Dorsolateral prefrontal cortex (tissue), 122 donors: ENCODE measurements at places on chromosomes 4 and X. TPM values are rescaled to one million over a fixed set of nuclear protein-coding genes. Genes with fewer than 3 reads are reported as not detected.

GRCh38 chr4:25966171-25966570 is 52.2 kb downstream of the SMIM20 start:
- DNase-seq = no peak

- DNase-seq = no peak
Observed at GRCh38 chr4:128333309-128334018, 45.9 kb upstream of the PGRMC2 start.

DNA sequence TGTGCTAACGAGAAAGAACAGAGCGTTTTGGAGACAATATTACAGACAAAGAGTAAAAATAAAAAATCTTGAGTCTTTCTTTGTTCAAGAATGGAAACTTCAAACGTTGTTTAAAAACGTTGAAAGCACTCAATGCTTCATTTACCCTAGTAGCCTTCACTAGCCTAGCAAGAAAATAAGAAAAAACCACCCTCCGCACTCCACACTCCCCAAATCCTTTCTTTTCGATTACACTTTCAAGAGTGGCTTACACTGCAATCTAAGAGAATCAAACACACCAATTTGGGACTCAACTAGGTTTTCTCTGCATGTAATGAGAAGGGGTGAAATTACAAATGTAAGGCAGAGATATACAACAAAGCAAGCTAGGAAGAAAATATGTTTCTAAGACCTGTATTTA is 4.7 kb downstream of the TMSB4X start:
- DNase-seq = no peak

The FGA gene
- not detected for total RNA-seq

The CNGA1 gene
- not detected for total RNA-seq

DNA sequence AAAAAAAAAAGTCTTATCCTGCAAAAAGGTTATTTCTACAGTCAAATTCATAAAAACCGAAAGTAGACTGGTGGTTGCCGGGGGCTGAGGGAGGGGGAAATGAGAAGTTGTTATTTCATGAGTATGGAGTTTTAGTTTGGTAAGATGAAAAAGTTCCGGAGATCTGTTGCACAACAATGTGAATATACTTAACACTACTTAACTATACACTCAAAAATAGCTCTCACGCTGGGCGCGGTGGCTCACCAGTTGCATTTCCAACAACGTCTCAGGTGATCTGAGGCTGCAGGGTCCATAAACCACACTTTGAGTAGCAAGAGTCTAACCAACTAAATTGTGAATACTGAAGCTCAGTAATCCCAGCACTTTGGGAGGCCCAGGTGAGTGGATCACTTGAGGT is 52.4 kb downstream of the ANOS1 start:
- DNase-seq = no peak

GRCh38 chr4:165248102-165248501 is 40.7 kb downstream of the KLHL2 start:
- DNase-seq = no peak

The ITGB1BP2 gene
- 2.2 TPM for total RNA-seq

- no peak for DNase-seq
Observed at GRCh38 chr4:108706289-108706688, 55.9 kb downstream of the OSTC start.

DNA sequence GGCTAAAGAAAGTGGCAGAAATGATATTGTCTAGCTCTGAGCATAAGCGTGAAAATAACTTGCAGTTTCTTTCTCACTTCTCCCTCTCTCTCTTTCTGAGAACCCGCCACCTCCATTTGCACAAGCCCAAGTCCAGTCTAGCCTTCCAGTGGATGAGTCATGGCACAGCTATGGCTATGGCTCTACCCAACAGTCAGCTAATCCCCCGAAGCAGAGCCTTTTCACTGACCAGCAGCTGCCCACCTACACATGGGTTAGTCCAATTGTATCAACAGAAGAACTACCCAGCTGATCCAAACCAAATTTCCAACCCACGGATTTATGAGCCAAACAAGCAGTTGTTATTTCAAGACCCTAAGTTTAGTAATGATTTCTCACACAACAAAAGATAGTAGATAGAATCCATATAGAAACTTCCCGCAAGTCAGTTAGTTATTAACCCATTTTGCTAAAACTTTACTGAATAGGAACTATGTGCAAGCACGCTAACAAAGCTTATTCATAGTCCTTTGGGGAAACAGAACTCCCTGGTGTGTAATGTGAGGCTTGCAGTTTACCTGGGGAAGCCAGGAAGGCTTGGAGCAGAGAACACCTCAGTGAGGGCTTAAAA is 282.3 kb downstream of the INPP4B start:
- DNase-seq = no peak

DNA sequence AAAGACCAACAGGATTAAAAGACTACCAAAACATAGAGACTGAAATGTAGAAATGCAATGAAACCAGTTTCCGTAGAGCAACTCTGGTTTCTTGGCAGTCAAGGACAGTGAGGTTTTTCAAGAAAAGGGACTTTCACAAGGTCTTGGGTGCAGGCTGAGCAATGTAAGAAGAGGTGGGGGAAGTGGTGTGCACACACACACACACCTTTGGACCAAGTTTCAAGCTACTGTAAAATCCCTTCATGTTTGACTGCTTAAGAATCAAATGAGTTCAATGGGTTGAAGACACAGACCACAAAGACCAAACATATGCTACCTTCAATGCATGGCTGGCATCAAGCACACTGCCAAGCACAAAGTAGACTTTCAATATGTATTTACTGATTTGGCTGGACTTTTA is 17.8 kb upstream of the MCF2 start:
- DNase-seq = no peak

DNA sequence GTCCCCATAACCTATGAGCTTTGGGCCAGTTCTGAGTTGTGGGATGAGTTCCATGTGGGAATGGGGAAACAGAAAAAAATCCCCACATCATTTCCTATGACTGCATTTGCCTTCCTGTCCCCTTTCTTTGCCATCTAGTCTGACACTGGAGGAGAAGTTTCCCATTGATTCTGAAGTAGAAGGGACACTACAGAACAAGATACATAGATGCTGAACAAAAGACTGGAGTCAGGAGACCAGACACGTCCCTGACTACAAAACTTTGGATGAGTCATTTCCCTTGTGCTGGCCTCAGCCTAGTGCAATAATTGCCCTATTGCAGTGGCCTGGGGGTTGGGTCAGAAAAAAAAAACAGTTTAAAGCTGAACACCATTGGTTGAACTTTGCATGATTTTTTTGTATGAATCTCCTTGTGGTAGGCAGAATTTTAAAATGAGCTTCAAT is 22.1 kb downstream of the BEX3 start:
- no peak for DNase-seq

- no peak for DNase-seq
Observed at GRCh38 chr4:41932988-41933387, 2.2 kb upstream of the TMEM33 start.

The GPR50 gene
- not detected for total RNA-seq

The SGCB gene
- total RNA-seq = 53.1 TPM

The ADH1C gene
- not detected for total RNA-seq

- DNase-seq = no peak
Observed at GRCh38 chrX:31820430-31821210, 748.8 kb upstream of the FTHL17 start.
